Stimulated activated CD4-positive, alpha-beta T cell treated with anti-CD3 and anti-CD28 coated beads, Interleukin-1b, Interleukin-23, amount 100 ng/mL, for 1 hour (primary cell): ENCODE measurements at places on chromosomes 12 and 14.

DNA sequence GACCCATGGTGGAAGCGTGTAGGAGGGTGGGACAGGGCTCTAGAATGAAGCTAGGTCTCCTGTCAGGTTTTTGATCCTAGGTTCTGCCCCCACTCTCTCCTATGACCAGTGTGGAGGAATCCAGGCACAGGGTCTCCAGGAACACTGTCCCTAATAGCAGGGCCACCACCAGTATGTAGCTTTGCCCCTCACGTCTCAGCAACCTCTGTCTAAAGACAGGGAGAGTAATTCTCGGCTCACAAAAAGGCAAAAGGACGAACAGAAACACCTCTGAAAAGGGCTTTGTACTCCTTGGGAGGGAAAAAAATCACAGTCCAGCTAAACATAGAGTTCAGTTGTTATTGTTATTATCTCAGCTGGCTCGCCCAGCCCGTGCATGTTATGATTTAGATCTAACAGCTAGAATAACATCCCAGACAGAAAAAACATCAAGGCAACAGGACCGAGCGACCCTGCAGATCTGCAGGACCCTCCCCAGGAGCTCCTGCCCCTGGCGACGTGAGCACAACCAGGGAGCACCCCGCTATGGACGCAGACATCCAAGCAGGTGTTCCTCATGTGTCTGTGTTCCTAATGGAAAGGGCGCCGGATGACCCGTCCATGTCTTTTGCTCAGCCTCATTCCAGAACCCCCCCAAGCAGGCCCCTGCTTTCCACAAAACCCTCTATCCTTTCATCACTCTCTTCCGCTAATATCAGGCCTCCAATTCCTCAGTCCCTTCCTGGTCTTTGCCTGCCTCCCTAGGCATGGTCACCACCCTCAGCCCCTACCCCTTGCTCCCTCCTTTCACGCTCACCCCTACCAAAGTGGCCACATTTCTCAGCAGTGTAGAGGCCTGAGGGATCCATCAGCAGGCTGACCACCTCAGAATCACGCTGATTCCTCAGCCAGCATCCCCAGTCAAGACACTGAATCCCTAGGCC, 14.2 kb upstream of the SLC6A12 start:
- no peak for DNase-seq

GRCh38 chr12:68962877-68963855, 30.2 kb upstream of the CPM start:
- no peak for DNase-seq

GRCh38 chr14:24290746-24291145, 8.8 kb downstream of the DHRS1 start:
- DNase-seq: no peak

DNA sequence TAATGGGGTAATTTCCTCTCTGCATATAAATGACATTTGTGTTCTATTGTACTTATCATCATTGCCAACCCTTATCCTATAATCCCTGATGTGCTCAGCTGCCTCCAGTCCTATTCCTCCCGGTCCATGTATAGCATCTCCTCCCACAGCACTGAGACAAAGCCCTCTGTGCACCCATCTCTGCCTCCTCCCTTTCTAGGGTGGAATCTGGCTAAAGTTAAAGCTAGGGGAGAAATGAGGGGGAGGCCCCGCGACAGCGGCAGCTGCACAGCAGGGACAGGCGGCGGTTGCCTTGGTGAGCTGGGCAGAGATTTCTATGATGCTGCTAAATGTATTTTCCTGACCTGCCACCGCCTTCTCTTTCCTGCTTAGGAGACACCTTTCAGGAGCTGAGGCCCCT, 12.8 kb upstream of the ZDHHC22 start:
- no peak for DNase-seq

DNA sequence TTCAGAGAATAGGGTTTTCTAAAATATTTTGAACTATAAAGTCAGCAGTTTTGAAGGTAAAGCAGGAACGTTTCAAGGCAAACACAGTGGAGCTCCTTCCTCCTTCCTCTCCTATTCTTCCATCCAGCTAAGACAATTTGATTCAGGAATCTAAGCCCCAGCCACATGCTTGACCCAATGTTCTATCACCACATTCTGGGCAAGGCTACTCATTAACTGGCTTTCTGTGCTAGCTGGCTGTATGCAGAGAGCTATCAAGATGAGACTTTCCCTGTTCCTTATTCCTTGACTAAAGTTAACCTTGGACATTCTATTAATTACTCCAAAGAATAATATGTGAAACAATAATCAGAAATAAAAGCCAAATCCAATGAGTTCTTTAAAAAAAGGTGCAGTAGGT, 266.9 kb downstream of the NOVA1 start:
- no peak for DNase-seq

DNA sequence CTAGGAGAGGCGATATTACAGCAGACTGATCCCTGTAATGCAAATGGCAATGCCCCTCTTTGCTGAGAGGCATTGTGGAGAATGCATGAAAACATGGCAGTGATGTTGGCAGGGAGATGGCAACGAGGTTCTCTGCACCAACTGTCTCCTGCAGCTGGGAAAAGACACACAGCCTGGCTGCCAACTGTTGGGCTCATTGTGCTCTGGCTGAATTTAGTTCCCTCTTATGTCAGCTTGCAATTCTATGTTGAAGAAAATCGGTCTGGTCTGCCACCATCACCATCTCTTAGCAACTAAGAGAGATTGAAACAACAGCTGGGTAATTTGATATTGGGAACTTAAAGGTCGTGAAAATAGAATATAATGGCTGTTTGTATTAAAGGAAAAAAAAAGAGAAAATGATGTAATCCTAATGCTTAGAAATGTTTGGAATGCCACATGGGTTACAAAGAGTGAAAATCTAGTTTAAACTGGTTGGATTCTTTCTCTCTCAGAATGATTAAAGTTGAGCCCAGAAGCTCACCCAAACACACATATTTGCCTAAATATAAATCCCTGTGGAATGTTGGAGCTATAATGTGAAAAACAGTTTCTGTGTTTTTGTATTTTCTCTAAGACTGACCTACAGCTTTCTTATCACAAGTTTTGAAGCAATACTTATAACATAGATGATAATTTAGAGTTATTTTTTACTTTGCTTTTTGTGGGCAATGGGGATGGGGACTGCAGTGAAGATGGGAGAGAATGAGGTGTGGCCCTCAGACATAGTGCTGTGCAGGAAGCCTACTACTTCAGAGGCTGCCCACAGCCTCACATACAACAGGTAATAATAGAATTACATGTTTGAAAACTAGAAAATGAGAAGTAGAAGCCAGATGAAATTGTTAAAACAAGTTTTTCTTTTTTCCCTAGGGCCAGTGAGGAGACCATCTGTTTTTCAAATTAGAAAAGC, 143.7 kb downstream of the AKAP6 start:
- DNase-seq: no peak

- no peak for DNase-seq
These were observed 59.4 kb upstream of the E2F7 start for GRCh38 chr12:77124767-77125166.
